ENCODE measurements at places on chromosomes 3 and 15. TPM values are rescaled to one million over a fixed set of nuclear protein-coding genes. Genes with fewer than 3 reads are reported as not detected.

DNA sequence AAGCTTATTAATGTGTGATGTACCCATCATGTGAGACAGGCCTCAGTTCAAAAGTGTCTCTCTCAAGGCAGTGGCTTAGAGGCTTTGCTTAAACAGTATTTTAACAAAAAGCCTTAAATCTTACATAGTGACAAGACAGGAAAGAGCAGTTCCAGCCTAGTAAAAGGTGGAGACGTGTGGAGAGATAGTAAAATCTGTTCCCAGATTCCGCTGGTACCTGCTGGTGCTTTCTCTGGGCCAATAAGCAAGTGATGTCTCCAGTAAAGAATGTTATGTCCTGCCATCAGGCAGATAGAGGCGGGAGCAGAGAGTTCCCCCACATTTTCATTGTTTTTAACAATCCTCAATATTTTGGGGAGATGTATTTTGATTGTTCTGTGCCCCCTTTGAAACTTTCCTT, 135.0 kb downstream of the VPS8 start:
- DNase-seq: no peak

- DNase-seq: no peak
These were observed 492 bp upstream of the FAM43A start for GRCh38 chr3:194685065-194685717.

CPN2 gene
- total RNA-seq: 0.14 TPM

- no peak for DNase-seq
These were observed 8.8 kb downstream of the NUSAP1 start for GRCh38 chr15:41341519-41341918.

RCN2 gene
- 40.7 TPM for total RNA-seq

DNA sequence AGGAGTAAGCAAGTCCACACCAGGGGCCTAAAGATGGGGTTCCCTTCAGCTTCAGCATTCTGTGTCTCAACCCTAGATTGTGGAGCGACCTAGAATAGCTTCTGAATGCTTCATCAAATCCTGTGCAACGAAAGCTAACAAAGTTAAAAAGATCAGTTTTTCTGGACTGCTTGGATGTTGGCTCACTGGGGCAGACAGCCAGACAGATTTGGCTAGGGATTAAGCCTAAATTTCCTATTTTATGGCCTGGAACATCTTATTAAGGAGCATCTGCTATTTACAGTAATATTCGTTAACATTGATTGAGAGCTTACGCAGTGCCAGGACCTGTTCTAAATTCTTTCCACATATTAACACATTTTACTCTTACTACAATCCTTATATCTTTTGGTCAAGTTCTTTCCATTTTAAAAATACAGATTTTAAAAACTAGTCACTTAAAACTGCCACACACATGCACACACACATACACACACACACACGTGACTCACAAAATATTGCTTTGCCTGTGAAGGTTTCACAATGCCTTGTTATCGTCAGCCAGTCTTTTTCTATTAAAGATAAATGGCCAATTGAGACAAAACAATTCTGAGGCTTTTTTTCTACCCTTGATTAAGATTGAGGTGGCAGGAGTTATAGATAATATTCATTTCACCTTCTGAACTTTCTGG, 173.3 kb upstream of the SNTN start:
- no peak for DNase-seq

NRG4 gene
- total RNA-seq: not detected

GRCh38 chr15:62818691-62819090, 223.9 kb upstream of the TPM1 start:
- DNase-seq: no peak

DNA sequence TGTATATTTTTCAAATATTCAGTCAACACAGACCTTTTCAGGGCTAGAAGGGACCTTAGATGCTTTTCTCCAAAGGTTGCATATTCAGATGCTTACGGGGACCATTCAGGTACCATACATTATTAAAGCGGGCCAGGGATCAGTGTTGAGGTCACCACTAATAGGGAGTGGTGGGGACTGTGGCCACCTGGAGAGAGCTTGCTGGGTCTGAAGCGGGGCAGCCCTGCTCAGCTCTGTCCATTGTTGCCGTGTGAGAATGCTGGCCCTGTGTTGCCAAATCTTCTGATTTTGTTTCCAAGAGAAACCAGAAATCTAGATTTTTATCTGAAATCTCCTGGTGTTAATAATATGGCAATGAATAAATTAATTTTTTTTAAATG, 23.7 kb downstream of the ABHD2 start:
- DNase-seq: no peak

GRCh38 chr15:62021991-62022600, 38.2 kb downstream of the VPS13C start:
- no peak for DNase-seq

TM4SF4 gene
- total RNA-seq: 0.57 TPM

DNA sequence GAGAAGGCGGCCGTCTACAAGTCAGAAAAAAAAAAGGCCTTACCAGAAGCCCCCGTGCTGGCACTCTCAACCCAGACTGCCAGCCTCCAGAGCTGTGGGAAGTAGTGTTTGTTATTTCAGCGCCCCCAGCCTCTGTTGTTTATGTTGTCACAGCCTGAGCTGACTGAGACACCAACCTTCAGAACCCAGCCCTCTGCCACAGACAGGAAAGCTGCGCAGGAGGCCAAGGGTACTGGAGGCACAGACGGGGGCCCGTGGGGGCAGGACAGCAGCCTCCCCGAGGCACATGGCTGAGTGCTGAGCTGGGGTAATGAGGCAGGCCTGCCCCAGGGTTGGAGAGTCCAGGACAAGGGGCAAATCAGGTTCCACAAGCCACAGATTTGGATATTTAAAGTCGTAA, 33.7 kb downstream of the HCN4 start:
- peak; percentile 62 for DNase-seq

DNA sequence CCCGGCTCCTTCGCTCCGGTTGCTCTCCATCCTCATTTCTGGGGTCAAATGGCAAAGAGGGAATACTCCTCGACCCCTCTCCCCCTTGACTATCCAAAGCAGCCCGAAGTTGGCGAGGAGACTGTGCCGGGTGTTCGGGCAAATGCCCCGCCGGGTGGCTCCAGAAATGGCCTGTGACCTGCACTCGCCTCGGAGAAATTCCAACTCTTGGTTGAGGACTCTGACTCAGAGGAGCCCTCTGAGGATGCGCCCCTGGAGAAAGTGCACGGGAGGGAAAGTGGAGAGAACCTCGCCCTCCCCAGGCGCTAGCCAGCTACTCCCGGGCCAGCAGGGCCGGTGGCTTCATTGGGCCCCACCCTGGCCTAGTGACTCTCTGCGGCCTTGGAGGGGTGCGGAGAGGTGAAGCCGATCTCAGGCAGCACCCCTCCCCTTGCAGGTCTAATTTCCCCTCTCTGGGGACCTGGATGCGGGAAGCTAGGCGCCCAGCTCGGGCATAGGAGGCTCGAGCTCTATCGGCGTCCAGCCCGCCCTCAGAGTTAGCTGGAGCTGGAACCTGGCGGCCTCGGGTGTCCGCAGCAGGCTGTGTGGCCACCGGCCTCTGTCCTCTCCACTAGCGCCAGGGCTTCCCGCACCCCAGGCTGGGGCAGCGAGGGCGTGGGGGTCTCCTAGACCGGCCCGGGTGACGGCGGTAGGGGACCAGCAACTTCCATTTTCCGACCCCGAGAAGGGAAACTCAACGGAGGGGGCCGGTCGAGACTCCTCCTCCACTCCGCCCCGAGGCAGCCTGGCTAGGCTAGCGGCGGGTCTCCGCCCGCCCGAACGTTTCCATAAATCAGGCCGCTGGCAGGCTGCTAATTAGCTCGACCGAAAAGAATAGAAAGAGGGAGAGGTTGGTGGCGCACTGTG, 29.4 kb downstream of the NR2F2 start:
- peak; percentile 88 for DNase-seq

CTXN2 gene
- not detected for total RNA-seq

DNA sequence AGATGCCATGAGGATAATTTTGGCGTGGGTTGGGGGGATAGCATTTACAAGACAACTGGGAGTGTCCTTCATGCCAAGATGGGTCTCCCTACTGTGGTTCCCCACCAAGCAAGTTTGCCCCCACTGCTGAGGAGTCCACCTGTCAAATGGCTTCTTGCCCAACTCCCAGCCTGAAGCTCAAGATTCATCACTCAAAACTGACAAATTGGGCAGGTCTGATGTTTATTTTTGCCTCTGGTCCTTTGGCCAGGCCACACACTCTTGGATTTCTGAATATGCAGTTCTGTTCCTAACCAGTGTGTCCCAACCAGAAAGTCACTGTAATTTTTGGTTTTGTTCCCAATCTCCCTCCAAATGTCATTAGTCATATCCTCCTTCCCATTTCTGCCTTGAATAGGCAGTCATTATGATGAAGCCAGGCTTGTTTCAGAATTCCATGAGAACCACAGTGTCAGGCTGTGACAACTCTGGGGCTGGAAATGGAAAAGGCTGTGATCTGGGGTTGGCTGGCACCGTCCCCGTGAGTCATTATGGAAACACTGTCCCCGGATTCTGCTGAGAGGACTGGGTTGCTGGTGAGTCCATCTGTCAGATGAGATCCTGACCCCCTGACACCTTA, 29.3 kb upstream of the MEF2A start:
- DNase-seq: peak; percentile 92

- no peak for DNase-seq
These were observed 37.0 kb downstream of the LARS2 start for GRCh38 chr3:45425237-45425933.

DNA sequence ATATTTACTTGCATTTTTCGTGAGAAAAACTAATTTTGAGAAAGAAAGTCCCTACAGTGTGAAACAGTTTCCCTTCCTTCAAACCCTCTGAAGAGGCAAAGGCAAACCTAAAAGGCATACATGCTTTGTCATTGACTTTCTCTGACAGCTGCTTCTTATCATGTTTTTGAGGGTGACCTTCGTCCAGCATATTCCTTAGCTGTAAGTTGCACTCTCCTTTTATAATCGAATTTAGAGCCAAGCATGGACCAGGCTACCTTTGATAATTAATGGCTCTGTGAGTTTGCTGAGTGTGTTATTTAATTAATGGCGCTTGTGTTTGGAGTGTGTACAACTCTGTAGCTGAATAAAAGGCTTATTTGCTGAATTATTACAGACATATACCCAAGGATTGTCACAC, 684.2 kb upstream of the CFAP20DC start:
- no peak for DNase-seq

GRCh38 chr3:32398531-32398930, 6.9 kb downstream of the CMTM7 start:
- DNase-seq: peak; percentile 85

DNA sequence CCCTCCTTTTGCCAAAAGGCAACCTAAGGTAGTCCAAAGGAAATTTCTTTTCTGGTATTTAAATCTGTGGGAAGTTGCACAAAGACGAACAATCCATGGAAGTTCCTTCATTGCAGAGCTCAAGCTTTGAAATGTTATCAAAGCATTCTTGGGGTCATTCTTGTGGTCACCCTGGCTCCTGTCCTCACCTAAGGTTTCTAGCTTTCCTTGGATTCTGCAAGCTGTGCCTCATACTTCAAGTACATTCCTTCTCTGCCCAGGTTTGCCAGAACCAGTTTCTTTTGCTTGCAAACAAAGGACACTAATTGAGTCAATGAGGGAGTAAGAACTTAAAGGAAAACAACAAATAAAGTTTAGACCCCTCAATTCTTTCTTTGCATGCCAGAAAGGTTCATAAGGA, 329.8 kb upstream of the PDZRN3 start:
- no peak for DNase-seq

- DNase-seq: peak; percentile 70
These were observed 13.2 kb downstream of the GREM1 start for GRCh38 chr15:32730677-32731654.

Measured in posterior vena cava (tissue), 2 donors.